ENCODE measurements at places on chromosomes 4 and X. TPM values are rescaled to one million over a fixed set of nuclear protein-coding genes. Genes with fewer than 3 reads are reported as not detected.

DMRTC1 gene
- not detected for total RNA-seq

ZCCHC12 gene
- 1.5 TPM for total RNA-seq

BEX2 gene
- total RNA-seq: 13.9 TPM

TXK gene
- 9.1 TPM for total RNA-seq

SAGE1 gene
- total RNA-seq: not detected

TCEAL4 gene
- 35.6 TPM for total RNA-seq

PCSK1N gene
- total RNA-seq: 10.7 TPM

BGN gene
- total RNA-seq: 161 TPM

MAGED1 gene
- 111 TPM for total RNA-seq

ASB9 gene
- 3.7 TPM for total RNA-seq

SNCA gene
- total RNA-seq: 60.4 TPM

SPANXA1 gene
- total RNA-seq: not detected

KCTD8 gene
- 0.06 TPM for total RNA-seq

EDNRA gene
- total RNA-seq: 99.7 TPM

PDE6B gene
- total RNA-seq: 24.6 TPM

DNA sequence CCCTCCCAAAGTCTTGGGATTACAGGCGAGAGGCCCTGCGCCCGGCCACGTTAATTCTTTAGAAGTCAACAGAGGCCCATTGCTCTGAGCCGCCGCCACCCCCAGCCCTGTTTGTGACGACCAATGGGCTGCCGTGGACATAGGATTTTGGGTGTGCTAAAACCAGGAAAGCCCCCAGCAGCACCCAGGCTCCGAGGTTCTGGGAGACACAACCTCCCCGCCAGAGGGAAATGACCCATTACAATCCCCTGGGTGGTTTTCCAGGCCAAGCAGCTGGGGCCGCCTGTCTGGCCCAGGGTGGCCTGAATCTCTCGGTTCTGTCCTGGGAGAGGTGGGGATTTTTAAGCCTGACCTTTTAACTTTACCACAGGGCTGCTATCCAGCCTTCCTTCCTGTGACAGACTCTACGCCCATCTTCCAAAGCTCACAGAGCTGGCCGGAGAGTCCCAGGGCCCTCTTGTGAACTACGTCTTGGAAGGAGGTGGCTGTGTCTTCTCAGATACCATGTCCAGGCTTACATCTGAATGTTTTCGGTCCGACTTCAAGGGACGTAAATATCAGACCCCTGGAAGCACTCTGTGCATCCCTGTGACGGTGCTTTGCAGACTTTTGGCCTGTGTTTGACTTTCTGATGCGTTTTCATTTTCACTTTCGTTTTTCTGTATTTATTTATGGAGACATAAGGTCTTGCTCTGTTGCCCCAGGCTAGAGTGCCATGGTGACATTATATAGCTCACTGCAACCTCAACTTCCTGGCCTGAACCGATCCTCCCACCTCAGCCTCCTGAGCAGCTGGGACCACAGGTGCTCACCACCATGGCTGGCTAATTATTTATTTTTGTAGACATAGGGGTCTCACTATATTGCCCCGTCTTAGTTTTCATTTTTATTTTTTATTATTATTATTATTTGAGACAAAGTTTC, 36.0 kb downstream of the P2RY8 start:
- no peak for DNase-seq
- H3K4me1 ChIP-seq: no peaks in the 10 kb centered on the region
- no peaks in the 10 kb centered on the region for H3K36me3 ChIP-seq

- no peak for DNase-seq
- no peak overlapping the region for H3K4me3 ChIP-seq
- no peak overlapping the region for H3K27ac ChIP-seq
- no peaks in the 10 kb centered on the region for H3K4me1 ChIP-seq
- no peaks in the 10 kb centered on the region for H3K36me3 ChIP-seq
These were observed 11.8 kb upstream of the LEF1 start for GRCh38 chr4:108180513-108180912.

GRCh38 chr4:108940149-108940548, 177.3 kb upstream of the ETNPPL start:
- H3K27ac ChIP-seq: no peak overlapping the region
- no peak overlapping the region for H3K4me3 ChIP-seq
- DNase-seq: no peak
- no peaks in the 10 kb centered on the region for H3K27me3 ChIP-seq
- H3K4me1 ChIP-seq: no peaks in the 10 kb centered on the region

- H3K27me3 ChIP-seq: no peaks in the 10 kb centered on the region
- DNase-seq: no peak
- no peak overlapping the region for H3K27ac ChIP-seq
- H3K36me3 ChIP-seq: peaks cover 26% of the 10 kb centered on the region
- H3K4me1 ChIP-seq: peaks cover 27% of the 10 kb centered on the region
These were observed 4.3 kb downstream of the SMARCA5 start for GRCh38 chr4:143517764-143518163.

- no peaks in the 10 kb centered on the region for H3K36me3 ChIP-seq
- no peak overlapping the region for H3K4me3 ChIP-seq
- H3K27me3 ChIP-seq: no peaks in the 10 kb centered on the region
- H3K27ac ChIP-seq: peak overlapping the region; percentile 37
- H3K4me1 ChIP-seq: peaks cover 14% of the 10 kb centered on the region
- DNase-seq: peak; percentile 82
These were observed 82.2 kb downstream of the STOX2 start for GRCh38 chr4:183986971-183987946.

GRCh38 chr4:118396881-118397622, 44.2 kb upstream of the PRSS12 start:
- no peaks in the 10 kb centered on the region for H3K36me3 ChIP-seq
- DNase-seq: no peak
- no peak overlapping the region for H3K4me3 ChIP-seq

- H3K4me1 ChIP-seq: no peaks in the 10 kb centered on the region
- no peaks in the 10 kb centered on the region for H3K27me3 ChIP-seq
- no peak overlapping the region for H3K27ac ChIP-seq
These were observed 61.6 kb downstream of the SYNPO2 start for GRCh38 chr4:118950224-118950623.

- no peak for DNase-seq
- H3K4me1 ChIP-seq: no peaks in the 10 kb centered on the region
- H3K27ac ChIP-seq: no peak overlapping the region
- peaks cover 5% of the 10 kb centered on the region for H3K27me3 ChIP-seq
These were observed 842.8 kb upstream of the DIAPH2 start for GRCh38 chrX:95841863-95842262.

DNA sequence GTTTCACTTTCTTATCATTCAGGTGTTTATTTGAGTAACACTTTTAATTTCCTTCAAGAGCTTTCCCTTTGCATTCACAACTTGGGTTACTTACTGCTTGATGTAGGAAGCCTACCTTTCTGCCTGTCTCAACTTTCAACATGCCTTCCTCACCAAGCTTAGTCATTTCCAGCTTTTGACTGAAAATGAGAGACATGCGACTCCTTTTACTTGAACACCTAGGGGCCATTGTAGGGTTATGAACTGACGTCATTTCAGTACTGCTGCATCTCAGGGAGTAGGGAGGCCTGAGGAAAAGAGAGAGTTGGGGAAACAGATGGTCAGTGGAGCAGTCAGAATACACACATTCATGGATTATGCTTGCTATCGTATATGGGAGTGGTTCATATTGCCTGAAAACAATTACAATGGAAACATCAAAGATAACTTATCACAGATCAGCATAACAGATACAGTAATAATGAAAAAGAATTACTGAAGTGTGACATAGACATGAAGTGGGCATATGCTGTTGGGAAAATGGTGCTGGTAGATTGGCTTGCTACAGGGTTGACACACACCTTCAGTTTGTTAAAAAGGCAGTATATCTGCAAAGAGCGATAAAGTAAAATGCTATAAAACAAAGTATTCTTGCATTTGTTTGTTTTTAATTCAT, 25.7 kb downstream of the USP53 start:
- no peak overlapping the region for H3K4me3 ChIP-seq
- no peak for DNase-seq
- H3K36me3 ChIP-seq: peaks cover 6% of the 10 kb centered on the region
- no peak overlapping the region for H3K27ac ChIP-seq

- peak overlapping the region; percentile 22 for H3K27ac ChIP-seq
- no peaks in the 10 kb centered on the region for H3K27me3 ChIP-seq
- no peak for DNase-seq
- peaks cover 51% of the 10 kb centered on the region for H3K36me3 ChIP-seq
- H3K4me3 ChIP-seq: no peak overlapping the region
- H3K4me1 ChIP-seq: no peaks in the 10 kb centered on the region
These were observed 23.4 kb downstream of the CCNI start for GRCh38 chr4:77052352-77052751.

DNA sequence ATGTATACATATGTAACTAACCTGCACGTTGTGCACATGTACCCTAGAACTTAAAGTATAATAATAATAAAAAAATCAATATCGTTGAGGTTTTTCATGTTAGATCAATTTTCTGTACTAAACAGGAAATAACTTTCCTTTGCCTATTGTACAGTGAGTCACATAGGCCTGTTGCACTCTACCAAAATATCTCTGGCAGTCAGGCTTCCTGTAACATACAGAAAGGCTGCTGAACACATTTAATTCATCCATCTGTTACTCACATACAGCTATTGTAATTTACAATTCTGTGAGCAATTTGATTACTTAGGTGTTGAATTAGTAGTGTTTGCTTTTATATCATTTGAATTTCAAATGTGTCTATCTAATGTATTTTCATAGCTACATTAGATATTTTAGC, 427.8 kb downstream of the TMA16 start:
- H3K36me3 ChIP-seq: no peaks in the 10 kb centered on the region
- H3K4me3 ChIP-seq: no peak overlapping the region
- H3K27me3 ChIP-seq: no peaks in the 10 kb centered on the region
- DNase-seq: no peak
- no peaks in the 10 kb centered on the region for H3K4me1 ChIP-seq
- no peak overlapping the region for H3K27ac ChIP-seq

DNA sequence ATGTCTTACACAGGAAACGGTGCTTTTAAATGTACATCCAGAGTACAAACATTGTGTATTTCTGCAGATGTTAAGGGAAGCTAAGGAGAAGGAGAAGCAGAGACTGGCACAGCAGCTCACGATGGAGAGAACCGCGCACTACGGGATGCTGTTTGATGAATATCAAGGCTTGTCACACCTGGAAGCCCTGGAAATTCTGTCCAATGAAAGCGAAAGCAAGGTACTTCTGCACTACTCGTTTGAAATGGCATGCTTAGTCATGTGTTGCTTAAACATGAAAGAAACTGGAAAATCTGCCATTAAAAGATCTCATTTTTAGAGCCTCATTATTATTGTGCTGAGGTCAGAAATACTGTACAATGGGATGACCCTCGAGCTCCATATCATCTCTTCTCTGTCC, 47.2 kb downstream of the FAM114A1 start:
- no peaks in the 10 kb centered on the region for H3K4me1 ChIP-seq
- peaks cover 53% of the 10 kb centered on the region for H3K36me3 ChIP-seq
- H3K27me3 ChIP-seq: no peaks in the 10 kb centered on the region
- no peak overlapping the region for H3K27ac ChIP-seq

DNA sequence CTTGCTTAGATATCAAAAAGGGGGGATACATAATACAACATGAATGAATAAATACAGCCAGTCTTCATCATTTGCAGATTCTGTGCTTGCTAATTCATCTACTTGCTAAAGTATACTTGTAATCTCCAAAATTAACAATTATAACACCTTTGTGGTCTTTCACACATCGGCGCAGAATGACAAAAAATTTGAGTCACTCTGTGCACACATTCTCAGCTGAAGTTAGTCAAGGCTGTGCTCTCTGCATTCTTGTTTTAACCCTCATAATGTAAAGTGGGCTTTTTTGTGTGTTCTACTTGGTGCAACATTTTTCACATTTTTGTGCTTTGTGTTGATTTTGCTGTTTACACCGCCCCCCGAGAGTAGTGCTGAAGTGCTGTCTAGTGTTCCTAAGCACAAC, 65.8 kb upstream of the GPRIN3 start:
- H3K27ac ChIP-seq: no peak overlapping the region
- no peaks in the 10 kb centered on the region for H3K36me3 ChIP-seq
- no peak overlapping the region for H3K4me3 ChIP-seq
- no peak for DNase-seq
- H3K27me3 ChIP-seq: no peaks in the 10 kb centered on the region

DNA sequence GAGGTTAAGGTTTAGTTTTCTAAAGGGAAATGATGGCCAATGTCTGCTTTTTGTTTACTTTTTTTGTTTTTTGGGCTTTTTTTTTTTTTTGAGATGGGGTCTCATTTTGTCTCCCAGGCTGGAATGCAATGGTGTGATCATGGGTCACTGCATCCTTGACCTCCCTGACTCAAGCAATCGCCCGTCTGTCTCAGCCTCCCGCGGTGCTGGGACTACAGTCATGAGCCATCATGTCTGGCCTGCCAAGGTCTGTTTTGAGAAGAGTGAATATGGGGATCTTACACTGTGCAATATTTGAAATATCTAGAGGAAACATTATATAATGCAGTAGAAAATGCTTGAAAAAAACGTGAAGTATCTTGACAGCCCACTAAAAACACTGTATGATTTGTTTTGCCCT, 162.5 kb downstream of the GASK1B start:
- no peaks in the 10 kb centered on the region for H3K36me3 ChIP-seq
- no peaks in the 10 kb centered on the region for H3K27me3 ChIP-seq
- H3K27ac ChIP-seq: no peak overlapping the region
- no peaks in the 10 kb centered on the region for H3K4me1 ChIP-seq
- DNase-seq: no peak

DNA sequence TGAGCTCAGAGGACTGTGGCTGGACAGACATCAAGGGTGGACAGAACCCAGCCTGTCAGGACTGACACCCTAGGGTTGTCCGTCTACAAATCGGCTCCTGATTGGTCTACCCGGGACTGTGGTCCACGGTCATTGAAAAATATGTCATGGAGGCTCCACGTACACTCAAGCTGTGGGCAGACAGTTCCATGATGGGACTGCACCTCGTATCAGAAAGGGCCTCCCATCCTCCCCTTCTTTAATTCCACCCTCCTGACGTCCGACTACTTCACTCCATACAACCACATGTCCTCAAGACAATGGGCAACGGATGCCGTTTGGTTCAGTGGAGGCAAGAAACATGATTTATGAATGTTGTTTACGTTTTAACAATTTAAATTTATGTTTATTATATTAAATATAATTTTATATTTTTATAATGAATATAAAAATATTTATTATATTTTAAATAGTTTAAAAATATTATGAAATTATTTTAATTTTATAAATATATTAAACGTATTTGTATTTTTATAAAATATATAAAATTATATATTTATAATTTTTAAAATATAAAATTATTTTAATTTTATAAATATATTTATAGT, 58.0 kb upstream of the SHOX start:
- peaks cover 4% of the 10 kb centered on the region for H3K27me3 ChIP-seq
- H3K36me3 ChIP-seq: no peaks in the 10 kb centered on the region
- peaks cover 1% of the 10 kb centered on the region for H3K4me1 ChIP-seq
- no peak overlapping the region for H3K27ac ChIP-seq

- no peak overlapping the region for H3K27ac ChIP-seq
- no peaks in the 10 kb centered on the region for H3K27me3 ChIP-seq
These were observed 53.5 kb downstream of the HTRA3 start for GRCh38 chr4:8322794-8323704.

- H3K4me1 ChIP-seq: no peaks in the 10 kb centered on the region
- no peak for DNase-seq
- H3K4me3 ChIP-seq: no peak overlapping the region
These were observed 379.9 kb upstream of the LCORL start for GRCh38 chr4:18401425-18401824.

GRCh38 chr4:17605236-17605635, 9.2 kb upstream of the MED28 start:
- no peaks in the 10 kb centered on the region for H3K4me1 ChIP-seq
- no peak overlapping the region for H3K27ac ChIP-seq
- no peak for DNase-seq
- H3K4me3 ChIP-seq: no peak overlapping the region
- H3K36me3 ChIP-seq: peaks cover 29% of the 10 kb centered on the region

GRCh38 chr4:151850791-151851213, 90.0 kb upstream of the GATB start:
- H3K36me3 ChIP-seq: no peaks in the 10 kb centered on the region
- H3K27me3 ChIP-seq: no peaks in the 10 kb centered on the region
- H3K4me1 ChIP-seq: no peaks in the 10 kb centered on the region
- no peak overlapping the region for H3K27ac ChIP-seq
